ENCODE measurements at places on chromosomes 5 and 9.

- no peak for DNase-seq
Observed at GRCh38 chr9:13960011-13960765, 353.8 kb downstream of the NFIB start.

DNA sequence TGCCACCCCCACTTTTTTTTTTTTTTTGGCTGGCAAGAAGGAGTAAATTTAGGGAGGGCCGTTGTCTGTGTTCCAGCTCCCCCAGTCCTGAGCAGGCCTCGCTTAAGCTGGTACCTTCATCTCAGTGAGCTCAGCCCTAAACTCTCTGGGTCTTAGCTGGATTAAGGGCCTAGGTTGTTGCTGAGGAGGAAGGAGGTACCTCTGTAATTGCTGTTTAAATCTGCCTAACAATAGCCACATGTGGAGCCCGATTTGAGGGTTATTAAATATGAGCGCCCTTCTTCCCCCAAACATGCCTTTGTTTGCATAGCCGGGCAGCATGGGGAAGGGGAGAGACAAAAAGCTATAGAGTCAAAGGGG, 179.0 kb upstream of the PITX1 start:
- DNase-seq = no peak

DNA sequence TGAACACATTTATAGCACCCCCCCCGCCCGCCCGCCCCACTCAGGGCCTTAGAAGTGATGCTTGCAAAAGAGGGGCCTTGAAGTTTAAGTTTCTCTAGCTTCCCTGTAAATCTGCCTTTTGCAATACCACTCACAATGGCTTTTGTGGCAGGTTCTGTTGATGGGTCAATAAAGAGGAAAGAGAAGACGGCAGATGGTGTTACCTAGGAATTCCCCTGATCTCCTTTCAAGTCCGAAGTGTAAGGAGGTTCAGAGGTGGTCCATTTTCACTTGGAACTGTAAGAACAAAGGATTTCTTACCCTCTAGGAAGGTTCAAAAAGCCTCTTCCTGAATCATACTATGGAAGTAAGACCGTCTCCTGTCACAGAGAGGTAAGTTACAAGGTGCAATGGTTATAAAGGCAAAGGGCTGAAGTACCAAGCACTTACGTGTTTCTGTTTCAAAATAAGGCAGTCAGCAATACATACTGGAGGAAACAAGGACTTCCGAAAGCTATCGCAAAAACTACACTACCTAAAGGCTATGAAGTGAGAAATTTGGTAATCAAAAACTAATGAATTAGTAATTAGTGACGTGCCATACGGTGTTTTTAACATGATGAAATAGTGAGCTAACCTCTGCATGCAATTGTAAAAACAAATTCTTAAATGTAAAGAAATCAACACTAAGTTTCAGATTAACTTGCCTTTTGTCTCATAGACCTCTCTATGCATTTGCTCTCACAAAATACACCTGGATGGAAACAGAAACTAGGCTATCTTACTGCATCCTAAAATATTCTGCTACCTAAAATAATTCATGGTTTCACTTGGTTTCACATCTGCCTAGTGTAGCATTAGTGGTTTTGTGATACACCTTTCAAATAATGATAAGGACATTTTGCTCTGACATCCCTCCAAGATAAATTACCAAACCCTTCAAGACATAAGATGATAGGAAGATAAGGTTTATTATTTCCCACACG, 589.4 kb upstream of the FAM174A start:
- no peak for DNase-seq

- DNase-seq = no peak
Observed at GRCh38 chr5:23631302-23632045, 124.1 kb downstream of the PRDM9 start.

DNA sequence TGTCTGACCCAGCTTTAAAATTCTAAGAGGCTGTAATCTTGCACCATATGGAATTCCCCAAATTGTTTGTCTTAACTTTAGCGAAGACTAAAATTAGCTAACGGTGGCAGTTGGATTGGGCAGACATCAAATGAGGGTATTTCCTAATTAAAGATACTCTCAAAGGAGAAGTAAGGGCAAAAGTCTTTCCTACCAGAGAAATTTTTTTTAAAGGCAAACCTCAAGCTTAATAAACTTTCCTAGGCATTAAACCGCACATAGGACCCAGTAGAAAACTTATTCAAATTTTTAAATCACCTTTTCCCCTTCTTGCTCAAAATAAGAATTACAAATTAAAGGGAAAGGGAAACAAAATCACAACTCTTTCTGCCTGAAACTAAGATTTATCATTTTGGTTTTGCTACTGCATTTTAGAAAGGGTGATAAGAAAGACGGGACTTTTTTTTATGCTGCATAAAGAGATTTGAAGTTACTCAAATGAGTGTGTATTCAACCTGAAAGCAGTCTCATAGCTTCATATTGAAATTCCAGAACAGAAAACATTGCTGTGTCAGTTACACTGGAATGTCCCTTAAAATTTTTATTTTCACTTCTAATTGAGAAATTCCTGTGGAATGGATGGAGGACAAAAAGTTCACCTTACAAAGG, 189.1 kb upstream of the PTGER4 start:
- DNase-seq = peak; percentile 66

DNA sequence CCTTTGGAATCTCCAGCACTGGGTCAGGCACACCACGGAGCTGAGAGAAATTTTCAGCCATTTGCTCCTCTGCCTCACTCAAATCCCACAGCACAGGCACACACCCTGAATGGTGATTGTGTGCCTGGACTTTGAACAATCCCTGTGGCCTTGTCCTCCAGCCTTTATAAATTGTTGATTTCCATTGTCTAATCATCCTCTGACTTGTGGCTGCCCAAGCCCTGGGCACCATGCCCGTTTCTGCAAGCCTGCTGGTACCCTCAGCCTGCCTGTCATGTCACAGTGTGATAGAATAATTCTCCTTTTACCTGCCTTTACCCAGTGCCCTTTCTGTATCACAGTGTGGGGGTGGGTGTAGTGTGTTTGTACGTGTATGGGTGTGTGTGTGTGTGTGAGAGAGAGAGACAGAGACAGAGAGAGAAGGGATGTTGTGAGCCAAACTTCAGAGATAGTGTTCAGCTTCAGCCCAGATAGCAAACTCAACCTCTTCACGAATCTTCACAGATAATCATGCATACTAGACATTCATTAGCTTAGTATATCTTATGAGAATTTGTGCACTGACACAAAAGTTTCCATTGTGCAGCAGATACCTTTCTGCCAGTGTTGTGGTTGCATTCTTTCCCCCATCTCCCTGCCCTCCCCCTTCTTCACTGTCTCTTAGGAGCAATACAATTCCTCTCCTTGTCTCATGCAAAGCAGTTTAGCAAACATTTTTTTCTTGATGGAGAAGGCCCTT, 27.8 kb upstream of the SLC44A1 start:
- DNase-seq = peak; percentile 17

DNA sequence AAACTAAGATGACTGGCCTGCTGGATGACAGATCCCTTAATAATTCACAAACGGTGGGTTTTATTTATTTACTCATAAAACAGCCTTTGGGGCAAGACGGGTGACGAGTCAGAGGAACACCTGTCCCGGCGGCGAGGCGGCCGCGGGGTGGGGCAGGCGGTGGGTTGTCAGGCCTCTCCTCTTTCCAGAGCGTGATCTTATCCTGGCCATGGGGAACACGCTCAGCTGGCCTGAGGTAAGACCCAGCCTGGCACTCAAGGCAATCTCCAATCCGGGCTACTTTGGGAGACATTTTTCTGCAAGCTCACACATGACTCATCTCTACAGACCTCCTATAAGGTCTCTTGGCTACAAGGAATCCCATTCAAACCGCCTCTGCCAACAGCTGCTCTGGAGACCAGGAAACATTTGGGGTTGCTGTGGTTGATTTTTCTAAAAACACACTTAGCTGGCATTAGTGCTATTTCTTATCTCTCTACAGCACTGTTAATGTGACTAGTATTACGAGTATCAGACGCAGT, 6.3 kb downstream of the RAPGEF1 start:
- peak; percentile 87 for DNase-seq

- DNase-seq = no peak
Observed at GRCh38 chr5:7393921-7394799, 1.8 kb upstream of the ADCY2 start.

GRCh38 chr5:178399701-178400095, 167.1 kb upstream of the PHYKPL start:
- DNase-seq = peak; percentile 38

All from SJSA1 (cell line).